ENCODE measurements at places on chromosomes 7 and 10. TPM values are rescaled to one million over a fixed set of nuclear protein-coding genes. Genes with fewer than 3 reads are reported as not detected.

DNA sequence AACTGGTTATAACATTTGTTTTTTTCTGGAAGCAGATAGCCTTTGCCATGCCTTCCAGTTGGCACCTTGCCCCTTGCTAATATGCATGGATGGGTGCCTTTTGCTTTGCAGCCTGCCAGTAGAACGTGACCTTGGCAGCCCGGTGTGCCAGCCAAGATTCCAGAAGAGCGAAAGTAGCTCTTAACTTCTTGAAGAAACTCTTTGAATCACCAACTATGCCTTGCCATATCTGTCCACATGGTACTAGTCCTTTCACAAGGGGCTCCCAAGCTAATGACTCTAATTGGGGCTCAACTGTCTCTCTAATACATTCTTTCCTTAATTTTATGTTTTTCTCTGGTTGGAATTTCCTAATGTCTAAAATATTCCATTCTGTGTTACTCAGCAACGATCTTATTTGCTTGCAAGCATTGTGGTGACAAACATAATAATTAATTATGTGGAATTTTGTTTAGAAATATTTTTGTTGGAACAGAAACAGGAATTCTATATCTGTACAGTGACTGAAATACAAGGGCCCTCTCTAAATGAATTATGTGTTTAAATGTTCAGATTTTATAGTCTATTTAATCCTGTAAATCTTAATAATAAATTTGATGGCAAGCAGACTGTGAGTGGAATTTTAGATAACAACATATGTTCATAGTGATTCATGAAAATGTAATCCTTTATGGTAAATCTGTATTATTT lies 45.8 kb downstream of the HDAC9 start:
- no peak for DNase-seq

- DNase-seq: no peak
Measured at GRCh38 chr7:144513334-144513733, 109.8 kb upstream of the NOBOX start.

ATOH7 gene
- total RNA-seq: 2.6 TPM

GIGYF1 gene
- total RNA-seq: 41.3 TPM

DNA sequence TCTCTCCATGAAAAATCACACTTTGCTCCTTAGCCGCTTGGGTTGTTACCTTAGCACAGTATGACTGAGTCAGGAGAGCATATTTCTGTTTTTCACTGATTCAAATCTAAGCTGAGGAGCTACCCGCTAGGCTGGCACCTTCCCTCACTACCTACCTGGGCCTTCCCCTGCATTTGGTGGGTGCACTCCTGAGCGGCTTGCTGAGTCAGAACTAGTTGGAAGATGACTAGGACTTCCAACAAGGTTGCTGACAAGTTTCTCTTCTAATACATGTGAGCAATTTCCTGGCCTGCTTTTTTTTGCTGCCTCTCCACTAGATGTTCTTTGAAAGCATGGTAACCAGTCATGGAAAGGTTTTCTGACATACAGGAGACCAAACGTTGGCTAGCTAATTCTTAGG lies 43.8 kb upstream of the SEC61G start:
- no peak for DNase-seq

- DNase-seq: no peak
Measured at GRCh38 chr7:40165216-40165615, 30.4 kb downstream of the SUGCT start.

GRCh38 chr7:45881759-45882464 lies 6.4 kb upstream of the IGFBP1 start:
- DNase-seq: no peak

GRCh38 chr10:102419269-102420180 lies 940 bp upstream of the PSD start:
- DNase-seq: peak; percentile 69

GRCh38 chr10:118543714-118544400 lies 51.6 kb downstream of the PRLHR start:
- DNase-seq: peak; percentile 65

DNA sequence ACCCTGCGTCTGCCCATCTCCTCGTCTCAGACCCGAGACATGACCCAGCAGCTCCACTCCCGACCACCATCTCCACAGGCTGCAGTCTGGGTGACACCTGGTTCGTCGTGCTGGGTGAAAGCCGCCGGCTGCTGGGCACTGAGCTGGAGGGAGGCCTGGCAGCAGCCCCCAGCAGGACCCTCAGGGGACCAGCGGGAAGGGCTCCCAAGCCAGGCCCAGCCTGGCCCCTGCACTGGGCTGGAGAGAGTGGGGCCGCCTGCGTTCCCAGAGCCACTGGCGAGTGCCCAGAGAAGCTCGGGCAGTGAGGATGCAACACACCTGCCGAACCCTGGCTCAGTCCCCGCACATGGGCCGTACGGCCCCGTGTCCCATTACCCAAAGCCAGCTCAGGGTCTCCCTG lies 21.3 kb downstream of the CFAP46 start:
- DNase-seq: no peak

MRPL32 gene
- total RNA-seq: 46.2 TPM

SPOCK2 gene
- 12.0 TPM for total RNA-seq

GRCh38 chr10:83252596-83252995 lies 886.7 kb upstream of the GHITM start:
- DNase-seq: no peak

GNAT3 gene
- total RNA-seq: 2.1 TPM

- no peak for DNase-seq
Measured at GRCh38 chr10:126060261-126060931, 164.0 kb downstream of the FANK1 start.

- DNase-seq: no peak
Measured at GRCh38 chr7:100017875-100018274, 2.5 kb downstream of the ZKSCAN1 start.

DNA sequence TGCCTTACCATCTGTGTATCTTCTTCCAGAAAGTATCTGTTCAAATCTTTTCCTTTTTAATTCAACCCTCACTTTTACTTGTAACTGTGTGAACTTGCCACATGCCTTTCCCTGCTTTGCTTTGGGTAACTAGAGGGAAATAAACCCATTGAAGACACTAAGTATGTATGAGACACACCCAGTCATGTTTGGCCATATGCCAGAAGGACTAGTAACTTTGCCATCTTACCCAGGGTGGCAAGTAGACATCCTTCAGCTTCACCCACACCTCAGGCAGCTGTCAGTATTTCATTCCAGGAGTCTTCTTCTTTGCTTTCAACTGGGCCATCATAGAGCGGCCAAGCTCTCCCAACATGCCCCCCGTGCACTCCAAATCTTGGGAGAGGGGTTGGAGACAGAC lies 323.1 kb downstream of the TNS3 start:
- no peak for DNase-seq

DNA sequence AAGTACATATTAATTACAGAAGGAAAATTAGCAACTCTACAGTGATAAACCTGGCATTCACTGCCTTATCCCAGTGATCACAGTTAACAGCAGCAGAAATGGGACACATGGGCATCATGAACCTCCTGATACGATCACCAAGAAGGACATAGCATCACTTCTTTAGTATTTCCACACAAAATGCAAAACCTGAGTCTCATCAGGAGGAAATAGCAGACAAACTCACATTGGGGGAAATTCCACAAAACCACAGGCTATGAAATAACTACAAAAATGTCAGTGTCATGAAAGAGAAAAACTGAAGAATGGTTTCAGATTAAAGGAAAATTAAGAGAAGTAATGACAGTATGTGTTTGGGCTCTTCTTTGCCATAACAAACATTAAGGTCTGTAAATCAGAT lies 12.0 kb upstream of the PURB start:
- DNase-seq: no peak

- DNase-seq: no peak
Measured at GRCh38 chr7:42269161-42269560, 32.2 kb upstream of the GLI3 start.
